DMS53 (cell line): ENCODE measurements at places on chromosomes 3 and 15.

DNA sequence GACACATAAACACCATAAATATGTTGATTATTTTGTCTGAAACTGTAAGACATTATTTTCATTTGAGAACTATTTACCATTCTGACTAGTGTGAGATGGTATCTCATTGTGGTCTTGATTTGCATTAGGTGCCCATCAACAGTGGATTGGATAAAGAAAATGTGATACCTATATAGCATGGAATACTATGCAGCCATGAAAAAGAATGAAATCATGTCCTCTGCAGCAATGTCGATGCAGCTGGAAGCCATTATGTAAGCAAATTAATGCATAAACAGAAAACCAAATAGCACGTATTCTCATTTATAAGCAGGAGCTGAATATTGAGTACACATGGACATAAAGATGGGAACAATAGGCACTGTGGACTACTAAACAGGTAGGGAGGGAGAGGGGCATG is 258.7 kb upstream of the TPRG1 start:
- no peak for DNase-seq

GRCh38 chr3:185595526-185595925 is 9.4 kb downstream of the SENP2 start:
- no peak for DNase-seq

DNA sequence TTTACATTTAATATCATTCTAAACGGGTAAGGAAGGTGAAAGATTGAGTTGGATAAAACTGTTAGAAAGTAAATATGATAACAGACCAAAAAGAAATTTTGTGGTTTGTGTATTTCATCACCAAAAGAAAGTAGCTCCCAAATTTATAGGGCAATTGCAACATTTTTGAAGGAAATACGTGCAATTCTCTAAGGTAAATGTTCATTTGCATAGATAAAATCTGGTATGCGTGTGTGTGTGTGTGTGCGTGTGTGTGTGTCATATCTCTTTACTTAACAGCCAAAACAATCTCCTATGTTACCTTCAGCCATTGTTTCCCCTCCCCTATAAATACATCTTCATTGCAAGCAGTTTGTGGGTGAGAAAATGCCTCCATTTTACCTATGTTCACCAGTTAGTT is 208.4 kb downstream of the TNIK start:
- no peak for DNase-seq

DNA sequence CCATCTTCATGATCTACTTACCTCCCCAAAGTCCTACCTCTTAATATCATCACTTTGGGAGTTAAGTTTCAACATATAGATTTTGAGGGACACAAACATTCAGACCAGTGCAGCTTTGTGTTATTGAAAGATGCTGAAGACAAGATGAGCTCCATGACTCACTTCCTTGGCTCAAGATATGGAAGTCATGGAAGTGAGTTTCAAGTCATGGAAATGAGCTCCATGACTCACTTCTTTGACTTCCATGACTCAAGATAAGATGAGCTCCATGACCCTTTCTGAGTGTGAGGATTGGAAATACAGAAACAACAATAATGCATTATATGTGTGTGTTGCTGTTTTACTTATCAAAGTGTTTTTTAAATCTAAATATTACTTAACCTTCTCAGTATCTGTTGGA is 170.2 kb upstream of the TPRG1 start:
- DNase-seq, result no peak

GRCh38 chr3:17013050-17013449 is 128.3 kb downstream of the PLCL2 start:
- peak; percentile 56 for DNase-seq

DNA sequence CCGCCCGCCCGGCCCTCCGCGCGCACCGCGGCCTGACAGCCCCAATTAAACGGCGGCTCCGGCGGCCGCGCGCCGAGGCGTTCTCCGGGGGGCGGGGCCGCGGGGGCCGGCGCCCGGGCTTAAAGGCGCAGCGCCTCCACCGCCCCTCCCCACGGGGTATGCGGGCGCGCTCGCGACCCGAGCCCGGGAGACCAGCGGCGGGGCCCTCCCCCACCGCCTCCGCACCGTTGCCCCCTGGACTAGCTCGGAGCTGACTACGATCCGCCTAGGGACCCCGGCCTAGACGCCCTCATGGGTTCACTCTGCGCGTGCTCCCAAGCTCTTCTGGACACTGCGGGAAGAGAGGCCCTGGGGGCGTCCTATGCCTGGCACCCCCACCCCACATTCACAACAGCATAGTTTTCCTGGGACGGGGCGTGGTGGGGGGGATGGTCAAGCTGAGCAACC is at the start of gene DUSP7:
Gene DUSP7 (minus strand): TSS at position 51 of the 447 bp plus-strand sequence. CDS start 205 bp downstream, outside the sequence.
- peak; percentile 68 for DNase-seq
